ENCODE measurements at places on chromosomes 7 and 10. TPM values are rescaled to one million over a fixed set of nuclear protein-coding genes. Genes with fewer than 3 reads are reported as not detected.

GRCh38 chr7:155804431-155804831, 7.8 kb downstream of the SHH start:
- DNase-seq: no peak

GRCh38 chr7:51059504-51060142, 257.0 kb downstream of the COBL start:
- DNase-seq: no peak

DNA sequence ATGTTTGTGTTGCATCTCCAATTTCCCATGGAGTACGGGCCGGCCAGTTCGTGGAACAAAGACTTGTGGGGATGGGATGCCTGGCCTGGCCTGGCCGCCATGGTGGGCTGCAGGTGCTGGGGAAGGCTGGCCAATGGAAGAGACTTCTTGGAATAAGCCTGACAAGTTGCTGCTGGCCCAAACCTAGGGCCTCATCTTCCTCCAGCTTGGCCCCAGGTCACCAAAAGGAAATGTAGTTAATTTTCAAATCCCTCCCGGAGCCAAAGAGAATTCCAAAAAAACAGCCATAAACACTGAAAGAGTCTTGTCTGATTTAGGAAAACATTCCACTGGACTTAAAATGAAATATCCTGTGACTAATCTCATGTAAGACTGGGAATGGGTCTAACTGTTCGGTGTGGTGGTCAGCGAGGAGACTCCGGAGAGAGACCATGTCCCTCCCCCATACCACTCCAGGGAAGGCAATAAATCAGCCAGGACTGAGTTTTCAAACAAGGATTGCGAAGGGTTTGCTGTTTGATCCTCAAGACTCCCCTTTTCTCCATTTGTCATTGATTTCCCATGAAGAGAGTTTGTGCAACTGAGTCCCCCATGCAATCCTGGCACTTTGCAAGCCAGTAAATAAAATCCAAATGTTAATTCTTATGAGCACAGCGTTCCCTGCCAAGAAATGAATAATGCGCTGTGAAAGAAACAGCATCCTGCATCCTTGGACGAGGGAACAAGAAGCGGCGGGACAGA, 128.7 kb upstream of the HABP2 start:
- DNase-seq: no peak

DNA sequence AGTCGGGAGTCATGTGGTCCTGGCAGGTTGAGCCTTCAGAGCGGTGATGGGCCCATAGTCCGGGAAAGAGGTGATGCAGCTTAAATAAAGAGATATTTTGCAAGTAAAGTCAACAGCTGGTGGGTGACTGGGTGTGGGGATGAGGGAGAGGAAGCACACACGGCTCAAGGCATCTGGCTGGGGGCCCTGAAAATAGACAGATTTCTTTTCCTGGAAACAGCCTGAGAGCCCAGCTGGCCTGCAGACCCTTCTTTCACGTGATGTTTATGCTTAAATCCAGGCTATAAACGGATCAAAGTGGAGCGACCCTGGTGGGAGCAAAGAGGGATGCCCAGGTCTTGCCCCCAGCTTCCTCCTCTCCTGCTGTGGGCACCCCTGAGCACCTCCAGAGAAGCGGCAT, 149.1 kb downstream of the TEX36 start:
- no peak for DNase-seq

DNA sequence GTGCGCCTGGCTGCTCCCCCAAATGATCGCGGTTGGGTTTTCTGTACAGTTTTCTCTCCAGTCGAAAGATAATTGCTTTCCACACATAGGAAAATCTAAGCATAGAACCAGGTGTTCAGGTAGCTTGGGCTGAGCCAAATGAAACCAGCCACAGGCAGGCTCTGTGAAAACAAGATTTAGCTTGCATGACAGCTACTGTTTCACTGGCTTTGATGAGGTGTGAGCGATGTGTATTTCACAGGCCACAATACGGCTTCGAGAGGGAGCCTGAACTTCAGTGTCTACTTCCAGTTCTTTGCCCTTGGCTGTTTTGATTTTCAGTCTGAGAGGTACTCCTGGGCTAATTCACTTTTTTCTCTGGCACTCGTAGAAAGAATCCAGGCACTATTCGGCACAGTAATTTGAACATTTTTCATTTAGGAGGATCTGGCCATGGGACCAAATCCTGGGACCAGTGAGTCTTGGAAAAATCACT, 110.5 kb downstream of the JCAD start:
- no peak for DNase-seq

DNA sequence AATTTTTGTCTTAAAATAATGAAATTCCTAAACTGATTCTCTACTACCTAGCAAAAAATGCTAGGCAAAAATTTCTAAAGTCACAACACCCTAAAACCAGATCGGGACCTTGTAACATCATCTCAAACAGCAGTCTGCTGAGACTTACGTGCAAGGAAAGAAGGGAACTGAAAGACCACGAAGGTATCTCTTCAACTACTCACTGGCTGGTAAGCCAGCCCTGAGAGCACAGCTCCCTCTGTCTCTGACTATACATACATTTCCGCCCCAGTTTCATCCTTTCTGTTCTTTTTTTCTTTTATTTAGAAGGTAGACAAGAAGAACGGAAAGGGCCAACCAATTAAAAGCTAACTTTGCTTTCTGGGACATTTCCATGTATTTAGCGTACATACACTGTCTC, 15.6 kb downstream of the SORCS1 start:
- no peak for DNase-seq

DNA sequence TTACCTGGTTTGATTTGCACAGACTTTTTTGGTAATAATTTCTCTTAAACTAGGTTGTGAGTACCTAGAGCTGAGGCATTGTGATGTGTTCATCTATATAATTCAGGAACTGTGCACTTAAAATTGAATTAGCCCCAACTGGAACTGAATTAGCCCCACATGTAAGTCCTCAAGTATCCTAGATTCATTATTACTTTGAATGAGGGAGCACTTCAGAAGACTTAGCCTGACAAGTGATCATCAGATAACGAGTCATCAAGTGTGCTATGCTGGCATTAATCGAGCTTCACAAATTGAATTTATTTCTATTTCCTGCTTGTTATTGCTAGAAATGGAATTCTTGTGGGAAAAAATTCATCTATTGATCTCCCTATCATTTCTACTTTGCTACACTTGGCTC, 323.4 kb upstream of the SEMA3D start:
- no peak for DNase-seq

DNA sequence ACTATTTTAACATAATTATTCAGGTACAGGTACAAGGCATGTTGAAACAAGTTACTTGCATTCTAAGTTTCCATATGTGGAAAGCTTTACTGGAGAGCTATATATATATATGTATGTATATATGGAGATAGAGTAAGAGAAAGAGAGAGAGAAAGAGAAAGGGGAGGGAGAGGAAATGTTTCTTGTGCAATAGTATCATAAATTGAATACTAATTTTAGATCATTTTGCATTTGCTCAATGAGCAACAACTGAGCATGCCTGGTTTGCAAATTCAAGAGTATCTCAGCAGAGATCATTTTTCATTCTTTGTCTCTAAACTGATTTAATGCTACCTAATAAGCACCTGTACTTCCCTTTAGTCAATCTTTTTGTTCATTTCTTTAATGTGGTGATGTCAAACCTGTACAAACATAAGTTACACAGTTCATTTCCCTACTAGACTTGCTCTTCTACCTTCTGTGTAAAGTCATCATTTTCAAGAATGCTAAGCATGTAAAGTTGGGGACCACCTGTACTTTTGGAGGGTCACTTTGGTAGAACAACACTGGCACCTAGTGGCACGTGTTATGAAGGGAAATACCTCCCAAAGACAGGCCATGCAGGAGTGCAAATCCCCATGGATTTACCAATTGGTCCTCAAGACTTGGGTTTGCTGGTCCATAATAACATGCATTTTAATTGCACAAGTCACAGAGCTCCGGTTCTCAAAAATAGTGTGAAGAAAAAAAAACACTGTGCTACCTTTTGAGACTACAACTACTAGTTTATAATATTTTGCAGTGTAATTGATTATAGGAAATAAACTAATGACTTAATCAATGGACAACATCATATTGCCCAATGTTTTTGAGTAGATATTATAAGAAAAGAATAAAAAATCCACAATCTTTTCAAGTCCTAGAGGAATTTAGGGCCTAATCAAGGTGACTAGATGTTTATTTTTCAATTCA, 431.2 kb upstream of the IGFBP3 start:
- peak; percentile 20 for DNase-seq

DNA sequence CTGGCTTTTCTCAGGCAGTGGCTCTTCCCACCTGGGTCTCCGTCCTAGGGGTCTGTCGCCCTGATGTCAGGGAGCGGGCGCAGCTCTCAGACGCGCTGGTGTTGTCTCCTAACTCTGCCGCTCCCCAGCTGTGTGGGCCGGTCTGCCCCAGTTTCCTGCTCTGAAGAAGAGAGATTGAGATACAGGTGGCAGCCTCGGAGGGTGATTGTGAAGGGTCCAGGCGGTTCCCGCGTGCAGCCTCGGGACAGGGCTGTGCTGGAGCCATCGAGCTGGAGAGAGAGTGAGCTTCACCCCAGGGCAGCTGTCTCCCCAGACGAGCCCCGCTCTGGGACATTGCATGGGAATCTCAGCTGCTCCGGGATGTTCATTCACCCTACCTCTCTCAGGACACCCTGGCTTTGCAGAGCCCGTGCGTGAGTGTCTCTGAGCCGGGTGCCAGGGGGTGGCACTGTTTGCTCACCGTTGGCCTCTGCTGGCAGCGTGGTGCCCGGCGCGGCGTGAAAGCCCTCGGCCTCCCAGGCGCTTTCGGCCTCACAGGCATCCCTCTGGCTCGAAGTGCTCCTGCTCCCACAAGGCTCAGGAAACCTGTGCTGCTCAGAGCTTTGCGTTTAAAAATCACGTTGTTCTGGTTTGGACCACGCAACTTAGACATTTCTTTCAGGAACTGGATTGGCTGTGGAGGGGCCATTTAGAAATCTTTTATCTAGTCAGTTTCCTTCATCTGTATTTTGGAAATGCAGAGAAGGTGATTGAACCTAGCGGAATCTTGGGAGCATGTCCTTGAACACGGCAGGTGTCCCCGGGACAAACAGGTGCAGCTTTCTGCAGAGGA, 33.8 kb upstream of the ZFAND2A start:
- no peak for DNase-seq

DNA sequence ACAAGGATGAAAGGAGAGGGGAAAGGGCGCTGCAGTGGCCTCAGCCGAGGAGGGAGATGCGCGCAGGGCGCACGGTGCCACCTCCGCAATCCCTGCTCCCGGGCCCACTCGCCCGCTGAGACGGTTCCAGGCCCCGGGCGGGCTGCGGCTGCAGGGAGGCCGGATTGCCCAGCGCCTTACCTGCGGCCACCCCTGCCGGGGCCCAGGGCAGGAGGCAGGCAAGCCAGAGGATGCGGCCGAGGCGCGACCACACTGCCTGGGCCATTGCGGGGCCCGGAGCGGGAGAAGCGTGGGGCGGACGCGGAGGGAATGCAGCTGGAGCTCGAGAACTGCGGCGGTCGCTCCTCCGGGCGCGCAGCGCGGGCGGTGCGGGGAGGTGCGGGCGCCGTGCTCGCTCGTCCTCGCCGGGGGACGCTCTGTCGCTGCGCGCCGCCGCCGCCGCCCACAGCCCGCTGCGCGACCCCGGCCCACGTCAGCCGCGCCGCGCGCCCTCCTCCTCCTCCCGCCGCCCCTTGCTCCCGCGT, at the start of gene TMEM130:
Gene TMEM130, minus strand, starts transcription at position 418 of the 524 bp plus-strand sequence. Its CDS starts 153 bp downstream, at position 265.
- no peak for DNase-seq

GRCh38 chr10:80158126-80158525, 25.6 kb downstream of the PLAC9 start:
- no peak for DNase-seq

DNA sequence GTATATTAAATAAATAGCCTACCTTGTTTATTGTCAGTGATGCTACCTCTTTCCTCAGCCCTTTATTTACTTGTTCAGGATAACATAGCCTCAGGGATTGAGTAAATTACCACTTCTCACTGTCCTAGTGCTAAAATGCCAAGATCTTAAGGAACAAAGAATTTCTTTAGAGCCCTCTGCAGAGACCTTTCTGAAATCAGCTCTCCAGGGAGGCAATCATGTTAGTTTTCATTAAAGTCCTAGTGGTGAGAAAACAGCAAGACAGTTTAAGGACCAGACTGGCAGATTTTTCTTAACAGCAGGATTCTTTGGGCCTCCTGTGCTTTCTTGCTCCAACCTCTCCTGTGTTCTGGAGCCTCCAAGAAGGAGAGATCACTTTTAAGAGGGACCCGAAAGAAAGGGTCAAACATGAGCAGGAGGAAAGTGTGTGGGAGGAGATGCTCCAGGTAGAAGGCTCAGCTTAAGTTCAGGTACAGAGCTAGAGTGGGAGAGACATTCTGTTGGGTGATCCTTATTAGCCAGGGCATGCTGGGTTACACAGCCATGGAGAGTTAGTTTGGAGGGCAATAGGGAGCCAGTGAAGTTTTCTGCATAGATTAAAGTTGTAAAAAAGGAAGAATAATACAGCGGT, 1.2 kb upstream of the PLCE1 start:
- DNase-seq: no peak

DNA sequence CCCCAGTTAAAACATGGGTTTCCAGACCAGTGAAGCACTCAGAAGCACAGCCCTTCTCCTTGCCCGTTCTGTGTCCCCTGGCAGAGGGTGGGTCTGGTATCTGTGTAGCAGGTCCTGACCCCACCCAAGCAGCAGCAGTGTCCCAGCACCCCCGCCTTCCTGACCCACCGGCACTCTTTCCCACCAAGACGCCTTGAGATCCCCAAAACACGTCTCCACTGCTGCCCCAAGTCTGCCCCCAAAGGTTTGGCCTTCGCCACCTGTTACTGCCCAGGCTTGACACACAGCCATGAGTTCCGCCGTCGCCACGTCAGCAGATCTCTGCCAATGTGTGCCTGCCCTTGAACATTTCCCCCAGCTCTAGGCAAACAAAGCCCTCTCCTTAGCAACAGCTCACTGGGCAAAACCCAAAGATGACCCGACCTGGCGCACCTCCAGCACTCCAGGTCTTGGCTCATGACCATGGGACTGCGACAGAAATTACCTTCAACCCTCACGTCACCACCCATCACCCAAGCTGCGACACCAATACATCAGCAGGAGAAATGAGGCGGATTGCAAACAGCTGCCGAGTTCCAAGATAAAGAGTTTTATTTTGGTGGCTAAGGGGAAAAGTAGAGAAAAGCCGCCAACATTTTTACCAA, 75.6 kb downstream of the CTBP2 start:
- no peak for DNase-seq

CHCHD1 gene
- 19.9 TPM for total RNA-seq

C10orf71 gene
- total RNA-seq: not detected

TMEM229A gene
- not detected for total RNA-seq

GNAT3 gene
- total RNA-seq: not detected

MALRD1 gene
- total RNA-seq: 0.55 TPM

RRP12 gene
- total RNA-seq: 27.2 TPM

All from naive thymus-derived CD8-positive, alpha-beta T cell (primary cell).